ENCODE measurements at places on chromosomes 1 and 21.

DNA sequence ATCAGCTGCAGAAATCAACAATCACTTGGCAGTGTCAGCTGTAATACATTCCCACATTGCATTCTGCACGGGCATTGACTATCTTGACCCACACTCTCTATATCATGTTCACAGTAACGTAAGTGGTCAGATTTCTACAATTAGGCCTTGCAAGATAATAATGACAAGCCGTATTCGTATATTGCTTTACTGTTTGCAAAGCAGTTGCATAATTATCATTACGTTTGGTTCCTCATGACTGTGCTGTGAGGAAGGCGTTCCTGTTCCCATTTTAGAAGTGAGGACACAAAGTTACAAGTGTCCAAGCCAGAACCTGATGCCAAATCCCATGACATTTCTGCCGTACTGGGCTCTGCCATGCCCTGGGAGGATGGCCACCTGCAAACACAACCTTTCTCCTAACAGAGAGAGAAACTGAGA is 53.5 kb upstream of the TARBP1 start:
- DNase-seq = peak; percentile 79

- no peak for DNase-seq
Observed at GRCh38 chr1:197976368-197976767, 59.2 kb downstream of the LHX9 start.

- no peak for DNase-seq
Observed at GRCh38 chr1:150928286-150928685, 2.1 kb downstream of the SETDB1 start.

DNA sequence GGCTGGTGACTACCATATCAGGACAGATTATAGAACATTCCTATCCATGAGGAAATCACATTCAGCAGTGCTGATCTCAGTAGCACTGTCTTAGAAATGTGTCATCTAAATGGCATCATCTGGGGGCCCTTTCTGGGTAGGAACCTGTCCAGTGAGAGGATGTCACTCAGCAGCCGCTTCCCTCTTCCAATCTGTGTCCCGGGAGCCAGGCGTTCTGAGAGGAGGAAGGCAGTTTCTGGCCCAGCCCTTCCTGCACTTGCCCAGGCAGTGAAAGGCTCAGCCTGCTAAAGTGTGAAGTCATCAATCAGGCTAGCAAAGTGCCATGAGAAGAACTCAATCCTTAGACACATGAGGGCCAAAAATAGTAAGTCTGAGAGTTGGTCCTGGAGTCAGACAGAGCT is 25.6 kb downstream of the RAB4A start:
- no peak for DNase-seq

GRCh38 chr21:37618081-37618480 is 251.5 kb downstream of the DYRK1A start:
- DNase-seq = no peak

DNA sequence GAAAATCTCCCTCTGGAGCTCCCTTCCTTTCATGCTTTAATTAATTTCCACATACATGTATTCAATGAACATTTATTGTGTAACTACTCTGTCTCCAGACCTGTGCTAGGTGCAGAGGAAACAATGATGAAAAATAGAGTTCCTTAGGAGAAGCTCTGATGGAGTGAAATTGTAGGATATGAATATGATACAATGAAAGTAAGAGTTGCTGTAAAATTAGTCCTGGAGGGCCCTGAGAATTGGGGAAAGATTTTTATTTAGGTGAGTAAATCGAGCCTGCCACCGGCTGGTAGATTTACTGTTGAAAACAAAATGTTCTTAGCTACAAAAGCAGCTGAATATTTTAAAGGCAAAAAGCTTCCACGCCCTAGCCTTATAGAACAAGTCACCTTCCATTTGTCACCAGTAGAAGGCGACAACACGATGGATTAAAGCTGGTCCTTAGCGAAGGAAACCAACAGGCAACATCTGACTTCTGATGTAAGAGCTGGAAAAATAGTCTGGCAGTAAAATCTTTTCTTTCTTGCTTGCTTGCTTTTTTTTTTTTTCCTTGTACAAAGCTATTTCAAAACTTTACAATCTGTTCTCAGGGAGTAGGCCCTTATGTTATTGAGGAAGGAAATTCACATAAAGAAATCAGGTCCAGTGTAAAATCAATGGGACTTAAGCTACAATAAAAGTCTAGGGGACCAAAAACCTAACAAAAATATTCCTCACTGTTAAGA is 82.0 kb upstream of the ROR1 start:
- peak; percentile 57 for DNase-seq

DNA sequence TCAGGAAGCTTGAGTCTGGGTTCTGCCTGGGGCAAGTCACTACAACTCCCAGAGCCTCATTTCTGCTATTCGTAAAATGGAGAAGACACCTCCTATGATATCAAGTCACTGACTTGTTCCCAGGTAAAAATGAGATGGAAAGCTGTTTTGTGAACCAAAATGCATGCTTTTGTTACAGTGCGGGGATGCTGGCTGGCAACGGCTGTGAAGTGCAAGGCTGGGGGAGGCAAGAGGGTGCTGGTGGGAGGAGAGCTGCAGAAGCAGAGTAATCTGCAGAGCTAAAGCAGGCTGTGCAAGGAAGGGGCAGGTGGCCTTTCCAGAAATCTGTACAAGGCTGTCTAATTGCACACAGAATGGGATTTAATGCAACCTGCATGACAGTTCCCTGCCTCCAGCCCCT is 150.9 kb downstream of the CNIH3 start:
- DNase-seq = no peak

DNA sequence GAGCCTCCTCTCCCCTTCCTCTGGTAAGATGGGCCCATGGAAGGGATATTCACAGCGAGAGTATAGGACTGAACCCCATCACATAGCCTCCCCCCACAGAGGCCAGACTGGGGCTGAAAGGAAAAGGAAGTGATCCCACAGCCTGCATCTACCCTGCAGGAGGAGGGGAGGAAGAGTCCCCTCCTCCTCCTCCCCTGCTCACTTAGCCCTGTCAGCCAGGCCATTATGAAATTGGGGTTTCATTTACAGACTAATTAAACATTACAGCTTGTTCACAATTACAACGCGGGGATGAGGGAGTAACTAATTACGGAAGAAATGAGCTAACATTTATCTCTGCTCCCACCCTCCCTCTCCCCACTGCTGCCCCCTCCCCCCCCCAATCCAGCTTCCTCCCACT is 25.4 kb downstream of the DMAP1 start:
- DNase-seq = no peak

DNA sequence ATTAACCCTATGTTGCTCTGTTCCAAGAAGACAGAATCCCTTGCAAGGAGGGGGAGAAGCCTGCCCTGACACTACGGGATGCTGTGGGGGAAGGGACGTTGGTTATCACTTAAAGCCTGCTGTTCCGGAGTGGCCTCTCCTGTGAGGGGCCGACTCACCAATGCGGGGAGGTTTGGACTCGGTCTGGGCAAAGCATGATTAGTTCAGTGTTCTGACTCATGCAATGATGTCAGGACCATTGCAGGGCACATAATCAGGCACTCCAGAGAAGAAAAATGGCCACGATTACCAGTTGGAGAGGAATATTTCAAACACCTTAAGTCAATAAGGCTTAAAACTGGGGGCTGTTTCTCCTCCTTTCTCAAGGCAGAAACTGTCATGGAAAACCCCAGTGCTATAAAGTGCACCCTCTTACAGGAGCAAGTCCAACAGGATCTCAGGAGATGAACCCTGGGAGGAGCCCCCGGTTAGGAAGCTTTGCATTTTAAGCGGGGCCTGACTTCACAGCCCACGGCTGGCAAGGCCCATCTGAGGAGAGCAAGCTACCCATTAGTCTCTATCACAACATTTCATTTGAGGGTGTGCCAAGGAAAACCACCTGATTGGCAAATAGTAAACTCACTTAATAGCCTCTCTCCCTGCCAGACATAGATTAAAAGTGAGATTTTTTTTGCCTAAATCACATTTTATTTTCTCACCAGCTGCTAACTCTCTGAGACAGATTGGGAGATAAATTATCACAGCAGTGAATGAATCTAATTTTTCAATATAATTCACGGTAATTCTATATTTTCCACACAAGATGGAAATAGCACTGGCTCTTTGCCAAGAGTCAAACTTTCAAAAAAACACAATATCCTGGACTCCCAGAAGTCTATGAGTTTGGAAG is 202.5 kb downstream of the C1orf94 start:
- no peak for DNase-seq

DNA sequence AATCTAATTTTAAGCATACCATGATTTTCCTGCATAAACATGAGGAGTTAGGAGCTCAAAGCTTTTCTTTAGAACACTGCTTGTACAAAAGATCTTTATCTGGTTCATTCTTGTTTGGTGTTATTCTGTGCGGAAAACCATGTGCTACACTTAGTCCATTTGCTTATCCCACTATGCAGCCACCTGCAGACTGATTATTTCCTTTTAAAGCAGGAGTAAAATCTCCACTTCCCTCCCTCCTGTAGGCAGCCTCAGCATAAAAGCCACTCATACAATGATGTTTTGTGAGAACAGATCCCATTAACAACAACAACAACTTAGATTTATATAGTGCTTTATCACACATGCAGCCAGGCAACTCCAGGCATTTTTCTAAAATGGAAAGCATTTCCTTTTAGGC is 355.3 kb upstream of the NEGR1 start:
- no peak for DNase-seq

- DNase-seq = no peak
Observed at GRCh38 chr21:29462479-29462878, 163.8 kb downstream of the BACH1 start.

DNA sequence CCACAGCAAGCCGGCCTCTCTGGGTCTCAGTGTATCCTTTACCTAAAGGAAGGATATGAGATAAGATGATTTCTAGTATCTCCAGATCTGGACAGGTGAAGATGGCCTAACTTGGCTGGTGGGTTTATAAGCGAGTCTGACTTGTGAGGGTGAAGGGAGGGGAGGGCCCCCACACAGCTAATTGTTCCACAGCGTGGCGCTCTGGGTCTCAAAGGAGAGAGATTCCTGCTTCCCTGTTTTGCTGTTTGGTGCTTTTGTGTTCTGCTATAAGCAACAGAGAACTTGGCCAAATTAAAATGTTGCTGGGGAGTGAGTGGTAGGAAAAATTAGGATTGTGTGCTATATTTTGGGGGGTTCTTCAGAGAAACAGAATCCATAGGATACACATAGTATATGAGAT is 28.9 kb upstream of the NLRP3 start:
- no peak for DNase-seq

DNA sequence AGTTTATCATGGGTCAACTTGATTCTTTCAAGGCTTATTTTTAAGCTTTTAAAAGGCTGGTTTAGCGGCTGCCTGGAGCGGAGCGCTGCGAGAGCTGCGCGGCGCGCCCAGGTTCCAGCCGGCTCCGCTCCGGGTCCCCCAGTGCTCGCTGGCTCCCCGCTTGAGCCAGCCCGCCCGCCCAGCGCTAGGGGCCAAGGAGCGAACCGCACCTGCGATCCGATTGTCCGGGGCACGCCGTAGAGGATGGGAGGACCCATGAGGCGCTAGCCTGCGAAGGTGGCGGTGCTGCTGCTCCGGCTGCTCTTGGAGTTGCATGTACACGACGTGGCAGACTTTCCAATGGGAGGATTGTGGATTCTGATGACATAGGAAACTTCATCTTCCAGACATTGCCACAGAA is 9.9 kb upstream of the CFHR4 start:
- DNase-seq = no peak

DNA sequence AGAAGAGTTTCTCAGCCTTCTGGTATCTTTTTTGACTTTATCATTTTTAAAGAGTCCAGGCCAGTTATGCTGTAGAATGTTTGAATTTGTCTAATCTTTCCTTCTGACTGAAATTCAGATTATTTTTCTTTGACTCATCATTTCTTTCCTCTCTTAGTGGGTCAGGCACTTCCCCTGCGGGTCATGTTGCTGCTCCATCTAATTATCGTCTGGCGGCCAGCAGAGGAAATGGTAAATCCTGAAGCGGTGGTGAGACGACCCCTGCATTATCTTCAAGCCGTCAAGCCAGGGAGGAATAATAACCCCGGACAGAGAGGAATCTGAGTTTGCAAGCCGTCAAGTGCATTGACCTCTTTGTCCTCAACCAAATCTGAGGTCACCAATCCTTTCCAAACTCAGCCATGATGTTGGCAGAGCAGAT is 102.1 kb downstream of the ADSS2 start:
- no peak for DNase-seq

DNA sequence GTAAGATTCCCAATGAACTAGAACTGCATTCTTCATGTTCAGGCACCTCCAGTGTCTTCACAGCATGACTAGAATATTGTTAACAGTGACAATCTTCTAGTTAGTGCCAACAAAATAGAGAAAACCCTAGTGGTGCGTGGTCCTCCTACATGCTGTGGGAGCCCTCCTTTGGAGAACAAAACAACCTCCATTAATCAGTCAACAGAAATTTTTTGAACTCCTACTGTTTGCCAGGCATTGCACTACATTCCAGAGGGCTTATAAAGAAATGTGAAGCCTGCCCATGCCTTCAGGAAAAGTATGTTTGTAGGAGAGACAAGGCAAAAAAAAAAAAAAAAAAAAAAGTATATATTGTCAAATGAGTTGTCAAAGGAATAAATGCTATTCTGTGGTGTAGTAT is 252.7 kb downstream of the LRRC40 start:
- DNase-seq = no peak

DNA sequence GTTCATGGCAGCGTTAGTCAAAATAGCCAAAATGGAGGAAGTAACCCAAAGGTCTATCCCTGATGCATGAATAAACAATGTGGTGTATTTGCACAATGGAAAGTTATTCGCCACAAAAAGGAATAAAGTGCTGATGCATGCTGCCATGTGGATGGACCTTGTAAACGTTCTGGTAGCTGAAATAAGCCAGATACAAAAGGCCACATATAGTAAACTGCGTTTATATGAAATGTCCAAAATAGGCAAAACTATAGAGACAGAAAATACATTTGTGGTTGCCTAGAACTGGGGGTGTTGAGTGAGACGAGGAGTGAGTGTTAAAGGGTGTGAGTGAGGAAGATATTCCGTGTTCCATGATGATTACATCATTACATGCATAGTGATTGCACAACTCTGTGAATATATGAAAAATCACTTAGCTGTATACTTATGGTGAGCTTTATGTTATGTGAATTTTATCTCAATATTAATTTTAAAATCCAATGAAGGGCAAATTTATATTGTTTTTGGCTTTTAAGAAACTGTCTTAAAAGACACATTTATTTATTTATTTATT is 321.3 kb downstream of the KIF26B start:
- no peak for DNase-seq

DNA sequence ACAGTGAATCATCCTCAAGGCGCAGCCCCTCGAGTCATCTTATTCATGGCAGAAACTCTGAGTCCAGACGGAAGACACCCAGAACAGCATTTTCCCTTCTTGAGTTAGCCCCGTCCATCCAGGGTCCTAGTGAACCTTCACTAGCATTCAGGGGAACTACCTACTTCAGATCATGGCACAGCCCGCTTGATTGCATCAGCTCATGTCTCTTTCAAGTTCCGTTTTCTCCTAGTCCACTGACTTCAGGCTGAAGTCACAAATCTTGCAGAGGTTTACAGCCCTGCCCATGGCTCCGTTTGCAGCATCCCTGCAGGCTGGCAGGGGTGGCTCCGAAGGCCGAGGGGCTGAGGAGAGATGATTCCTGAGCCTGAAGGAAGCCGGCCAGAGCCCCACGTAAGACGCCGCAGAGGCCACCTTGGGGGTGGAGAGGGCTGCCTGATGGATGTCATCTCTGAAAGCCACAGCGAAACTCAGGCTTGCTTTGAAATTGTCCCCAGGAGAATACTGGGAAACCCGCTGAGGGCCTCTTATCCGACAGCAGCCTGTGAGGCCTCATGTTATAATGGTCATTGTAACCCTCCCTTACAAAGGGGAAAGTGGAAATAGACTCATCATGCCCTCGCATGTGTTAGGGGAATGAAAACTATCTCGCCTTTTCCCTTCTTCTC is 310.2 kb upstream of the AJAP1 start:
- no peak for DNase-seq
